ENCODE measurements at places on chromosomes 6 and 20.
A peak's percentile ranks its signal among the peaks of the same experiment; 100 is the strongest.

DNA sequence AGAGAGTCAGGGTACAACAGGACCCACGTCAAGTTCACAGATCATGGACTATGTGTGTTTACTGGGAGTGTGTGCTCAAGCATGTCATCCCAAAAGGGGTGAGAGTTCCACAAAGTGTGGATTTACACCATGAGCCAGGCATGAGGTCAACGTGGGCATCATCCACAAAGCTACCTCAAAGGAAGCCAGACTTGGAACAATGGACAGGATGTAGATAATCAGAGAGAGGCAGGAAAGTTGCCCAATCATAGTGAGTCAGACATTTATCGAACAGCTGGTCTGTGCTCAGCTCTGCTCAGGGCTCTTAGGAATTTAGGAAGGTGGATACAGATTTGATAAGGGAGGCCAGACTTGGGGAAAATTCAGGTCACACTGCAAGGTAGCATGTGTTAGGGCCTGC, 317.2 kb upstream of the CDYL start:
- no peak for DNase-seq

GRCh38 chr6:100901582-100901981, 20.5 kb upstream of the ASCC3 start:
- no peak for DNase-seq

- DNase-seq: no peak
Observed at GRCh38 chr6:1838604-1839213, 229.0 kb downstream of the FOXC1 start.

DNA sequence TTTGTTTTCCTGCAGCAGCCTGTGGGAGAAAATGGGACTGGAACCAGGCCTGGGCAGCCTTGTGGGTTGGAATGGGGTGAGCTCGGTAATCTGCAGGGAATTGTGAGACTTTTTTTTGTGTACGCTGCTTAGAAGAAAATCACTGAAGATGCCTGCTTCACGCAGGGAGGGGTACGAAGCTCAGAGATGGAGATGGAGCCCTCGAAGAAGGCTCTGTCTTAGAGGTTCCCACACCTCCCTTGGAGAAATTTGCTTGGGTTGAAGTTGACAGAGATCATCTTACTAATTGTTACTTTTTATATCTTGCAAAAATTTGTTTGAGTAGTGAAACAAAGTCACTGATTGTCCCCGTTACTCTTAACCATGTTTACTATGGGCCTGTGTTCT, 894 bp downstream of the PYGB start:
- no peak for DNase-seq

- DNase-seq: no peak
Observed at GRCh38 chr6:19479551-19479950, 357.6 kb upstream of the ID4 start.

GRCh38 chr6:69593706-69594105, 203.1 kb downstream of the LMBRD1 start:
- no peak for DNase-seq

DNA sequence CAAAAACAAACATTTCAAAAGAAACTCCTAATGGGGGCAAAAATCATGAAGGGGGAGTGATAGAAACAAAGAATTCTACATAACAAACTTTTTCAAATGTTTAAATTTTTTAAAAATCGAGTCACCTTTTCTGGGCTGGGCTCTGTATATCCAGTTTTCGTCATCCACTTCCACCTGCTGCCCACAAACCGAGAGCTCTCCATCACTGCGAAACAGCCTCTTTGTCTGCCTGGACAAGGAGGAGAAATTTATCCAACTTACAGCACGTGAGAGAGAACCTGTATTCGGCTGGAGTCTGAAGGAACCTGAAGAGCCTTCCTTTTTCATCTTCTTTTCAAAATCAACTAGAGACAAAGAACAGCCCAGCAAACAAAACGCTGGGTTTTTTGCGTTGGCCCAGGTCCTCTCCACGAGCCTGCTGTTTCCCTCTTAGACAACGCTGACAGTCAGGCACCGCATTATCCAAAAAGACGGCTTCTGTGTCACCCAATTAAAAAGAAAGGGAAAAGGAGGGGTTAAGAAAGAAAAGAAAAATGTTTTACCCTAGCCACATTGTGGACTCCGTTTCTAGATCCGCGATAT, 72.4 kb upstream of the NHSL1 start:
- no peak for DNase-seq

- no peak for DNase-seq
Observed at GRCh38 chr6:40689185-40689584, 102.0 kb upstream of the LRFN2 start.

DNA sequence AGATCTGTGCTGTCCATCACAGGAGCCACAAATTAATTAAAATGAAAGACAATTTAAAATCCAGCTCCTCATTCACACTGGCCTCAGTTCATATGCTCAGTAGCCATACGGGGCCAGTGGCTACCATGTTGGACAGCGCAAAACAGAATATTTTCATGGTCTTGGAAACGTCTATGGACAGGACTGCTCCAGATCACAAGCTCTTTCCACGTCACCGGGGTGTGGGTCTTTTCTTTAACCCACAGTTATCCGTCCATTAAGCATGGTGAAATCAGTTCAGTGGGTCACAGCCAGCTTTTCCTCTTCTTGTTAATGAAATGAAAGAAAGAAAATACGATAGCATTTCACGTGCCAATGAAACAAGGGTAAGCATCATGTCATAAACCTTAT, 24.1 kb downstream of the GFOD1 start:
- DNase-seq: no peak

DNA sequence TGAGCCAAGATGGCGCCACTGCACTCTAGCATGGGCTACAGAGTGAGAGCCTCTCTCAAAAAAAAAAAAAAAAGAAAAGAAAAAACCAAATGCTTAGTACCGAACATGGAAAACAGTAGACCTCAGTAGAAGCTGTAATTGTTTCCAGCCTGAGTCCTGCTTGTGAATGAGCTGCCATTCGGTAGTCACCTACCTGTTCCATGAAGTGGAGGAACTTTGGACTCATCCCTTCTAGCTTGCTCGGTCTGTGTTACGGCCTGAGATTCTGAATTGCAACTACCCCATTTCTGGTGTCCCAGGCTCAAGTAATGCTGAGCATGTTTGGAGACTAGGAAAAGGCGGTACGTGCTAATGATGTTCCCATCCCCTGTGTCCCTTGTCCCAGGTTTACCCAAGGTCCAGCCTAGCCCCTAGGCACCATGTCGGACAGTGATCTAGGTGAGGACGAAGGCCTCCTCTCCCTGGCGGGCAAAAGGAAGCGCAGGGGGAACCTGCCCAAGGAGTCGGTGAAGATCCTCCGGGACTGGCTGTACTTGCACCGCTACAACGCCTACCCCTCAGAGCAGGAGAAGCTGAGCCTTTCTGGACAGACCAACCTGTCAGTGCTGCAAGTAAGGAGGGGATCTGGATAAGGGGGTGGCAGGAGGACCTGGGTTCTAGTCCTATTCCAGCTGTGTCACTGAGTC, 5.1 kb downstream of the TGIF2 start:
- no peak for DNase-seq

- DNase-seq: peak; percentile 4
Observed at GRCh38 chr20:3406481-3407039, 909 bp downstream of the DNAAF9 start.

GRCh38 chr6:134426623-134427022, 108.7 kb upstream of the SGK1 start:
- DNase-seq: no peak

GRCh38 chr6:160132776-160133338, 11.2 kb downstream of the SLC22A1 start:
- no peak for DNase-seq

GRCh38 chr6:53582963-53583362, 38.1 kb upstream of the GCLC start:
- no peak for DNase-seq

DNA sequence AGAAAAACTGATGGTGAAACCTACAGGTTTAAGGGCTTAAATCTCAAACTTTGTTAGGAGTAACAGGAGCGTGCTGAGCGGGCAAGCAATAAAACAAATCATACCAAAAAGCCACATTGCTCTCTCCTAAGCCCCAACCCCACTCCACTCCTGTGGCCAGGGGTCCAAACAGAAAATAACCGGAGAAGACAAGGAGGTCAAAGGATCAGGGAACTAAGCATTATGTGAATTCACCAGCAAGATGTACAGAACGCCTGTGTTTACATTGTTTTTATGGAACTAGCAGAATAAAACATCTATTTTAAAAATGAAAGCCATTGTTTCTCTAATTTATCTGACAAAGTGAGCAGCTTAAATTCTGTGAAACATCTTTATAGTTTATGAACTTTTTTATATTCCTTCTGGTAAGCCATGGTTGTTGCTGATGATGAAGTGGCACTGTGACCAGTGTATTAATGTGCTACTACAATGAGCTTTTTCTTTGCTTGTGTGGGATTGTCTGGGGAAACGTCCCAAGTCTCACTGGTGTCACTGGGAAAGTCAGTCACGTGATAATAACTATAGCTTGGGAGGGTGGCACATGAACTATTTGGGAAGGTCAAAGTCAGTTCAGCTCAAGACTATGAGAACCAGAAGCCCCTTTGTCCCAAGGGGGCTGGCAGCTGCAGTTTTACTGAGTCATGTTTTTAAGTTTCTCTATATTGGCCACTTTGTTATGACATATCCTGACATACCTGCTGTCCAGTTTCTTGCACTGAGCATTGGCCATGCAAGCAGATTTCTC, 9.8 kb downstream of the FAM210B start:
- DNase-seq: no peak

DNA sequence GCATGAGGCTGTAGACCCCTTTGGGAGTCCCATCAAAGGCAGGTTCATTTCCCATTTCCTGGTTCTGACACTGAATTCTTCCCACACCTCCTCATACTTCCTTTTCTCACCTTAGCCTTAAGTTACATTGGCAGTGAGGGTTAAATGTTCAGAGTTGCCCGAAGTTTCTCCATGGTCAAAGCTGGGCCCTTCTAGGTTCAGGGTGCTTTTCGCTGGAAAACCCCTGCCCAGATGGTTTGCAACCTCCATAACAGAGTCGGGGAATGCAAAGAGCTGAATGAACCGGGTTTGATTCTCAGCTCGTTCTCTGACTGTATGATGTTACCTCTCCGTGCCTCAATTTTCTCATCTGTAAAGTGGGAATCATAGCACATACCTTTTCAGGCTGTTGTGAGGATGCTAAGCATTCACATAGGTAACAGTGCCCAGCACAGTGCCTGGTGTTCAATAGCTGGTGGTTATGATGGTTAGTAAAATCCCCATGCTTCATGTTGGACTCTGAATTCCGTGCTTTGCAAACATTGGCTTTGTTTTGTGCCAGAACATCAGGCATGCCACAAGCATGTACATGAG, 149.8 kb downstream of the NFATC2 start:
- no peak for DNase-seq

DNA sequence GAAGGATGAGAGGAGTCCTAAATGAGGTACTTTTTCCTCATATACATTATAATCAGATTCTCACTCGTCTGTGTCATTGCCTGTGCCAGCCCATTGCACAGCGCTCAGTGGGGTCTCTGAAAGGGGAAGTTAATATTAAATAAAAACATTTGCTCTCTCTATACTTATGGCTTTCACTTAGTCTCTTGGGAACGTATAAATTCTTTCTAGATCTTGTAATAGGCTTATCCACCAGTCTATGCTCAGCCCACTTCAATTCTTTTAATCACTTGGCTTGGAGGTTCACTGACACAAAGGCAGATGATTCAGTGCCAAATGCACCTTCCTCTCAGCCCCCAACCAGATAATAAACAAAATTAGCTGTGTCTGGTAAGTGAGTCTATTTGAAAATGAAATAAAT, 164.3 kb upstream of the OGFRL1 start:
- no peak for DNase-seq

- no peak for DNase-seq
Observed at GRCh38 chr6:12420626-12421025, 130.5 kb downstream of the EDN1 start.

GRCh38 chr6:12875051-12875450, 158.5 kb downstream of the PHACTR1 start:
- no peak for DNase-seq

DNA sequence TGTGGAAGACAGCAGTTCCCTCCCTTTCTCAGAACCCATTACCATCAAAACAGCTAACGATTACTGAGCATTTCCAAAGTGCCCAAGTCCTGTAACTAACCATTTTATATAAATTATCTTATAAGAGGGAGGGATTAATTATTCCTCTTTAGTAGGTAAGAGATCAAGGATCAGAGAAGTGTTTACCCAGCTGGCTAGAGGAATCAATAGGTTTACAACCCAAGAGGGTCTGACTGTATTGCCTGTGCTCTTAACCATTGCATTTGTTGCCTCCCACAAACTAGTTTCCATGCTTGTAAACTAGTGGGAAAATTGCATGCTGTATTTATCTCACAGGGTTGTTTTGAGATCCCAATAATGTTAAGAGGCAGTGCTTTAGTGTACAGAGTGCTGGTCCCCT, 3.7 kb upstream of the DBNDD2 start:
- no peak for DNase-seq

DNA sequence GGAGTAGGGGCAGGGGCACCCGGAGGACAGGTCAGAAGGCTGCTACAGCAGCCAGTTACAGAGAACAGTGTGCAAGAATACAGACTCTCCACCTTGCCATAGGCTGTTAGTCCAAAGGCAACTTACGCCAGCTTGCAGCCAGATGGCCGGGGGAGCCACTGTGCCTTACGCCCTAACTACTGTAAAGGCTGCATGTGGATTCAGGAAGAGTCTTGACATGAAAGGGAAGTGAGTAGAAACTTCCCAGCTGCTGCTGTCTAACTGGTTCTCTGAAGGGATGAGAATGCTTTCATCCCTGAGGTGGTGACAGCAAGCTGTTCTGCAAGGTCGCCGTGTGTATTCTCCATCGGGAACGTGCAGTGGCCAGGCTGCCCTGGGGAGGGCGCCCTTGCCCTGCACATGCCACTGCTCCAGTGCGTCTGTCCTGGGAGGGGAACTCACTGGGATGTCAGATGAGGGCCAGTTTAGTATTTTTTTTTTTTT, 46.1 kb downstream of the LYRM4 start:
- no peak for DNase-seq

- DNase-seq: no peak
Observed at GRCh38 chr20:42795111-42795695, 394.5 kb downstream of the PTPRT start.

DNA sequence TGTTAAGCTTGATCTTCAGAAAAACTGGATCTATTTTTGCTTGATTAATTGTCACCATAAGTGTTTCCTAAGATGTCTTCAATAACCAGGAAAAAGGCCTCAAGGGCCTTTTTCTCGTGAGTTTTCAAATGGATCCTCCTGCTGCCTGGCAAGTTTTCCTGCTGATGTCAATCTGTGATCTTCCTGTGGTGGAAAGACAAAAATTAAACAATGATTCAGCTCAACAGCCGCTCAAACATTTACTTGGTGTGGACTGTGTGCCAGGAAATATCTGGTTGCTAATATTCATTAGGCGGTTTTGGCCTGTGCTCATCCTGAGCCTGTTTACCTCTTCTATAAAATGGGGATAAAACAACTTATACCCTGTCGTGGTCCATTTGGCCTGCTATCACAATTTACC, 35.4 kb upstream of the SSTR4 start:
- DNase-seq: no peak

DNA sequence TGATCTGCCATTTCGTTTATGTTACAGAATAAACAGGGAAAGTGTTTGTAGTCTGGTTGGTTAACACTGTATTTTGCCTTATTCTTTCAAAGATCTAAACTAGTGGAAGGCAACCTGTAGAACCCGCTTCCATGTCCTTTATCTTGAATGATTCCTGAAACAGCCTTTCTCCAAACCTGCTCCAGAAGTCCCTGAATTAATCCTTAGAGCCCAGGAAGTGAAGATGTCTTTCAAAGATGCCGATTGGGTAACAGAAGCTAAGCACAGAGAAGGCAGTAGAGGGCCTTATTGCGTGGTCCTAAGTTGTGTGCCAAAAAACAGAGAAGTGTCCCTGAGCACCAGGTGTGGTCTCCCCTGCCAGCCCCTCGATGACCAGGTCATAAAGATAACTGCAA, 19.2 kb upstream of the ZSCAN16 start:
- no peak for DNase-seq

Data from CD4-positive, alpha-beta T cell treated with Interferon gamma for 1 hour (primary cell).